Caki2 (cell line): ENCODE measurements at places on chromosomes 4 and X. TPM values are rescaled to one million over a fixed set of nuclear protein-coding genes. Genes with fewer than 3 reads are reported as not detected.

The MAGEA8 gene
- not detected in 2 replicates for total RNA-seq

The KCNIP4 gene
- total RNA-seq = not detected in 2 replicates

The PNMA6F gene
- total RNA-seq = not detected in 2 replicates

The CFAP47 gene
- total RNA-seq = 3.3 and 3.4 TPM in 2 replicates

GRCh38 chrX:154012336-154012991, 7.2 kb downstream of the IRAK1 start:
- DNase-seq = no peak

- peak; percentile 8 for DNase-seq
Measured at GRCh38 chrX:23317799-23318724, 16.6 kb upstream of the PTCHD1 start.

GRCh38 chrX:152878976-152879755, 18.7 kb upstream of the ZNF185 start:
- peak; percentile 52 for DNase-seq
